ENCODE measurements at places on chromosomes 7 and 10. TPM values are rescaled to one million over a fixed set of nuclear protein-coding genes. Genes with fewer than 3 reads are reported as not detected.

DNA sequence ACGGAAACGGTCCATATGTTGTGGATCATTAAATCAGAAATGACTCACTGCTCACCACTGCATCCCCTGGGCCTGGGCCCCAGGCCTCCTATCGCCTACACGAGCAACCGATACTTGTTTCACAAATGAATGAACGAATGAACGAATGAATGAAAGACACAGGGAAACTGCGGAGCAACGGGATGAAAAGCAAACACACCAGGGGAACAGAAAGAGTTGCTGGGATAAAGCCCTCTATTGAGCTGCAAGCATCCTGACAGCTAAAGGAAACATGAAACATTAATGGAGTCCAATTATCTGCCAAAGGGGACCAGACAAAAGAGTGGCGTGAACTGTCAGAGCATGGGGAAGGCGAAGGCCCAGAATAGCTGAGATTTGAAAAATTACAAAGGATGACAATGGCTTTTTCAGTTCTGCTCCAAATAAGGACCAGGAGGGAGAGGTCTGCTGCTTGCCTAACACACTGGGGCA is 92.1 kb downstream of the GRB10 start:
- DNase-seq = no peak

SKAP2 gene
- 7.8 TPM for total RNA-seq

GRCh38 chr7:102841290-102841689 is 71.5 kb upstream of the LRRC17 start:
- DNase-seq = no peak

DNA sequence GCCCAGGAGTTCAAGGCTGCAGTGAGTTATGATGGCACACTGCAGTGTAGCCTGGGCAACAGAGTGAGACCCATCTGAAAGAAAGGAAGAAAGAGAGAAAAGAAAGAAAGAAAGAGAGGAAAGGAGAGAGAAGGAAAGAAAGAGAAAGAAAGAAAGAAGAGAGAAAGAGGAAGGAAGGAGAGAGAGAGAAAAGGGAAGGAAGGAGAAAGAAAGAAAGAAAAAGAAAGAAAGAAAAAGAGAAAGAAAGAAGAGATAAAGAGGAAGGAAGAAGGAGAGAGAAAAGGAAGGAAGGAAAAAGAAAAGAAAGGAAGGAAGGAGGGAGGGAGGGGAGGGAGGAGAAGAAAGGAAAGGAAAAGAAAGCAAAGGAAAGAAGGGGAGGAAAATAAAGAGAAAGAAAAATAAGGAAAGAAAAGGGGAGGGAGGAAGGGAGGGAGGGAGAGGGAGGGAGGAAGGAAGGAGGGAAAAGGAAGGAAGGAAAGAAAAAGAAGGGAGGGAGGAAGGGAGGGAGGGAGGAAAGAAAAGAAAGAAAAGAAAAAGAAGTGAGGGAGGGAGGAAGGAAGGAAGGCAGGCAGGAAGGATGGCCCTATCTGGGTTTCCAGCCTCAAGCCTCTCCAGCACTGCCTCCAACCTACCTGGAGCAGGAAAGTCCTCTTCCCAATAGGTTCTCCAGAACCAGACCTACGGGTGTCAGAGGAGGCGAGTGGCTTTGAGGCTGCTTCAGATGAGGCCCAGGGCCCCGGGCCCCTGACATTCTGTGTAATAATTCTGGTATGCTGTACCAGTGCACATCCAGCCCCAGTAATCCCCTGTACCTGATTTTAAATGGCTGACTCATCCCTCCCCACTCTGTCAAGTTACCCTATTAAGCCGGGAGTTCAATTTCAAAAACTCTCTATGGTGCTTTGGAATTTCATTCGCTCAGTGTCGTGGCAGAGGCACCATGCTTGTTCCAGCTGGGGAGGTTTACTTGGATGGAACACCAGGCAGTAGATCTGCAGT is 6.8 kb upstream of the PARD3 start:
- no peak for DNase-seq

SPDYE5 gene
- total RNA-seq = not detected

- no peak for DNase-seq
Measured at GRCh38 chr7:24881623-24882022, 98.4 kb downstream of the OSBPL3 start.

GALNT17 gene
- total RNA-seq = 0.82 TPM
